RWPE2 (cell line): ENCODE measurements at places on chromosomes 7 and 10.

DNA sequence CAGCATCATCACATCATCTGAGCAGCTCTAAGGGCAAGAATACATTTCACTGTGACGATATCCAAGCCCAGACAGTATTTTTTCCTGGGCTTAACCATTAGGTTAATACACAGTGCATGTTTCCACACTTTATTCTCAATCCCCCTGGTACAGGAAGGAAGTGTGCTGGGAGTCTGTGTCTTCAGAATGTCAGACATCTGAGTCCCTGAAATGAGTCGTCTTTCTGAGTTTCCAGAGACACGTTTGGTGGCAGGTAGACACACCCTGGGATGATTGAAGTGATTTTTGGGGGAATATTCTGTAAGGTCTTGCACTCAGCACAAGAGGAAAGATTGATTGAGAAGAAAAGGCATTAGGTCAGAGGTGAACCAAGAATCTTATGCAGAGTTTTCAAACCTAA, 13.1 kb upstream of the SHH start:
- DNase-seq: no peak

GRCh38 chr7:131183611-131184119, 144.0 kb upstream of the MKLN1 start:
- DNase-seq: no peak

DNA sequence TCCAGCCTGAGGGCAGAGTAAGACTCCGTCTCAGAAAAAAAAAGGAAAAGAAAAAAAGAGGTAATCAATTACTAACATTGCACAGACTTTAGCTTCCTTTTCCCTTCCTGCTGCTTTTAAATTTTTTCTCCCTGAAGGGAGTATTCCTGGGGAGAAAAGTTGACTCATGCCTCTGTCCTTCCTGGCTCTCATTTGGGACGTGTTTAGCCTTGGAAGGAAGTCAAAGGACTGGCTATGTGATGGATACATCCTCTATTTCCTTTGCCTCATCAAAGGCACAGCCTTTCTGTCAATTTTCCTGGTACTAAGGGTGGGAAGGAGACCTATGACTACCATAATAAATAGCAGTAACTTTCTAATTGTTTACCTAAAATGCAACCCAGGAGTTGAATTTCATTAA, 77.6 kb downstream of the ITGA8 start:
- DNase-seq: no peak

DNA sequence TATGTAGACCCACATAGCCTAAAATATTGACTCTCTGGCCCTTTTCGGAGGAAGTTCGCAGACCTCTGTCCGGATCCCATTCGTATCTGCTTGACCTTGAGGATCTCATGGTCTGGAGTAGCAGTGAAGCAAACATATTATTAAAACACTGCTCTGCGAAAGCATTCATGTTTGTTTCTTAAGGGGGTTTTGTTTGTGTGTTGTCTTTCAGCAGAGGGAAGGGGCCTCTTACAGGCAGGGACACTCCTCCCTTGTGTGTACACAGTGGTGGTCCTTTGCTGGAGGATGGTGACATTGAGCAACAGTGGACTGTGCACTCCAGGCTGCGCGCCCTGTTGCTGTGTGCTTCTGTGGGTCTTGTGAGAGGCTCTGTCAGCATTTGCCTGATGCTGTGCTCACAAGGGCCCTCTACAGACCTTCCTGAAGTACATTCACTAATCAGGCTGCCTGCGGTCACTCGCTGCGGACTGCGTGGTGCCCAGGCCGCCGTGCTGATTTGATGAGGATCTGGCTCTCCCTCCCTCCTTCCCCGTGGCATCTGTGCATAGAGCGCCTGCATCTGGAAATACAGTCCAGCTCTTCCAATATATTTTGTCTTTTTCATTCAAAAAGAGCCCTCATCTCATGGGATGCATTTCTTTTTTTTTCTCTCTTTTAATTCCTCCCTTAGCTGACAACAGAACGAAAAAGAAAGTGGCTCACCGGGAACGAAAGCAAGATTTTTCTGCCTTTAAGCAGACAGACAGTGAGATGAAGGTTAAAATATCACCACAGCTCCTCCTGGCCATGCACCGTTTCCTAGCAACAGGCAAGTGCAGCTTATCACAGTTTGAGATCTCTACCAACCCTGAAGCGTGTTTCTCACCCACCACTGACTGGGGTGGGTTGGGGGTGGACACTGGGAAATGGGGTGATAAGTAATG, 135.8 kb downstream of the CNNM2 start:
- DNase-seq: no peak

- no peak for DNase-seq
Measured at GRCh38 chr10:97849103-97849686, 448 bp upstream of the GOLGA7B start.

DNA sequence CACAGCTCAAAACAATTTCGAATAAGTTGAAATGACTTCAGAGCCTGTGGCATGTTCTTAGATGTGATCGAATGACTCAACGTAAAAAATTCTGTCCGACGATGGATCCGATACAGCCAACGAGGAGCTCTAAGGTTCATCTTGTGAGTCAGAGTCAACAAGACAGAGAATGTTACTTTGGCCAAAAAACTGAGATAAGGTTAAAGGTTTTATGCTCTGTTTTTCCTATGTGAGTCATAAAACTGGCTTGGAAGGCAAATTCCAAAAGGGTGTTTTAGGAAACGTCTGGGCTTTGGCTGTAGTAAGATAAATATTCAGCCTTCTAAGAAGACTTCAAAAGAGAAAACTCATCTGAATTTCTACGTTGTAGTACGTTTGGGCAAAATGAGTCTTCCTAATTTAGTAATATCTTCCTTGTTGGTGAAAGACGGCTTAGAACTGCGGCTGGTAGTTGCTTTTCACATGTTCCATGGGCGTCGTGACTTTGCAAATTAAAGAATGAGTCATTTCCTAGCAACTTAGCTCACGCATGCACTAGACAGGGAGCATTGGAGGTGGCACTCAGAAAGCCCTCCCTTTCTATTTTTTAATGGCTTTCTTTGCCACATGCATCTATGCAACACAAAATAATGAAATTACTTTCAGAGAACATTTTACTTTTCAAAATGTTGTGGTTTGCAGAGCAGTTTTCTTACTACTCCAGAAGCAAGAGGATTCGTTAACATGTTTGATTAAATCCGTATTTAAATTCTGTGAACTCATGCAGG, 28.2 kb downstream of the PFKP start:
- no peak for DNase-seq
